ENCODE measurements at places on chromosomes 7 and 10.

- DNase-seq = no peak
Measured at GRCh38 chr10:90591629-90592028, 266.2 kb downstream of the HTR7 start.

GRCh38 chr7:50562136-50562535 is 3.1 kb downstream of the DDC start:
- no peak for DNase-seq

GRCh38 chr10:34801097-34801733 is 13.9 kb downstream of the PARD3 start:
- DNase-seq = no peak

- DNase-seq = no peak
Measured at GRCh38 chr7:83751217-83751616, 102.3 kb upstream of the SEMA3E start.

DNA sequence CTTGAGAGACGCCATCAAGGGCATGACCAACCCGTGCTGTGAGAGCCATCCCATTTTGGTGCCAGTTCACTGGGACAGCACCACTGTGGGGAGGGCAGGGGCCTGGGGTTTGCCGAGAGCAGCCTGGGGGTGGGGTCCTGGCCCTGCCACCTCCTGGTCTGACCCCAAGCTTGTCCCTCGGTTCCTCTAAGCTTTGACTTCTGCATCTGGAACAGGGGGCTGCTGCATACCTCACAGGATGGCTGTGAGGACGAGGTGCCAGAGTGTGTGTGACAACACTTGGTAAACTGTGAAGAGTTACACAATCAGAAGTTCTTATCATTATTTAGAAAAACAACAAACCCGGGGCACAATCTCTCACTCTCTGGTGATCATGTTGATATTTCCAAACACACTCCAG is 89.9 kb downstream of the CRTAC1 start:
- no peak for DNase-seq

DNA sequence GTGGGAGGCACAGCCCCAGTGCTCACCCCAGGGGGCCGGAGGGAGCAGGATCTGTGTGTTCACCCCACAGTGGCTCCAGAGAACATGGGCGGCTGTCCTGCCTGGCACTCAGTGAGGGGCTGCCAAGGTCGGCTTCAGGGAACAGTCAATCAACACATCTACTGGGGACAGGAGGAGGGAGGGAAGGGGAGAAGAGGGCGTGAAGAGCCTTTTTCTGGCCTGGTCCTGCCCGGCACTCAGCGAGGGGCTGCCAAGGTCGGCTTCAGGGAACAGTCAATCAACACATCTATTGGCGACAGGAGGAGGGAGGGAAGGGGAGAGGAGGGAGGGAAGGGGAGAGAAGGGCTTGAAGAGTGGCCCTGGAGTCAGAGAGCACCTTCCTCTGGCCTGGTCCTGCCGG is 184.9 kb downstream of the ADARB2 start:
- DNase-seq = no peak

GRCh38 chr7:112866424-112866823 is 76.2 kb upstream of the TMEM168 start:
- no peak for DNase-seq

DNA sequence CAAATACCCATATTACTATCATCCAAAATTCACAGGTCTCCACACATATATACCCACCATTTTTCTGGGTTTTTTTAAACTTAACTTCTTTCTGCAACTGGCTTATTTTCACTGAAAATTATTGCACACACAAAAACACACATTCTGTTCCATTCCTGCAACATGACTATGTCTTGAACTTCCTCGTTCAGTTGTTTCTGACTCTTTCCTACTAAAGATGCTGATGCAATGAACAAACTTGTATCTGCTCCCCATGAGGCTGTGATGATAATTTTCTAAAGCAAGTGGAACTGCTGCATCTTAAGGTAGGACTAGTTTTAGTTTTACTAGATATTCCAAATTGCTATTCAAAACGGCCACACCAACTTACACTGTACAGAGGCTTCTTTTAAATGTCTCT is 77.7 kb downstream of the OSBPL3 start:
- DNase-seq = no peak

DNA sequence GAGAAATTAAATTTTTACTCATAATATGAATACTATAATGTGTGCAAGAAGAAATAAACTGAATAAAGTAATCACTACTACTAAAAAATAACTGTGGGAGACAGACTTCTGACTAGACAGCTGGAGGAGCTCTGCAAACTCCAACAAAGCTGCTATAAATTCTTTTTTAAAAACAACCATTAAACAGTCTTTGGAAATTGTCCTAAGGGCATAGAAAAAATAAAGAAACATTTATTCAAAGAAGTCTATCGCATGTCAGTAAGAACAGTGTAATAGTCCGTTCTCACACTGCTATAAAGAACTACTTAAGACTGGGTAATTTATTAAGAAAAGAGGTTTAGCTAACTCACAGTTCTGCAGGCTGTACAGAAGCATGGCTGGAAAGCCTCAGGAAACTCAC is 56.0 kb downstream of the ZPBP start:
- no peak for DNase-seq

GRCh38 chr7:98500764-98501163 is 99.9 kb upstream of the BAIAP2L1 start:
- DNase-seq = no peak

DNA sequence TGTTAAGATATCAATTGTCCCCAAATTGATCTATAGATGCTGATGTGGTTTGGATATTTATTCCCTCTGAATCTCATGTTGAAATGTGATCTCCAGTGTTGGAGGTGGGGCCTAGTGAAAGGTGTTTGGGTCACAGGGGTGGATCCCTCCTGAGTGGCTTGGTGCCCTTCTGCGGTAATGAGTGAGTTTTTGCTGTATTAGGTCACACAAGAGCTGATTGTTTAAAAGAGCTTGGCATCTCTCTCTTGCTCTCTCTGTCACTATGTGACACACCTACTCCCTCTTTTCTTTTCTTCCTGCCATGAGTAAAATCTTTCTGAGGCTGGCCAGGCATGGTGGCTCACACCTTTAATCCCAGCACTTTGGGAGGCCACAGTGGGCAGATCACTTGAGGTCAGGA is 98.2 kb upstream of the KAT6B start:
- no peak for DNase-seq

DNA sequence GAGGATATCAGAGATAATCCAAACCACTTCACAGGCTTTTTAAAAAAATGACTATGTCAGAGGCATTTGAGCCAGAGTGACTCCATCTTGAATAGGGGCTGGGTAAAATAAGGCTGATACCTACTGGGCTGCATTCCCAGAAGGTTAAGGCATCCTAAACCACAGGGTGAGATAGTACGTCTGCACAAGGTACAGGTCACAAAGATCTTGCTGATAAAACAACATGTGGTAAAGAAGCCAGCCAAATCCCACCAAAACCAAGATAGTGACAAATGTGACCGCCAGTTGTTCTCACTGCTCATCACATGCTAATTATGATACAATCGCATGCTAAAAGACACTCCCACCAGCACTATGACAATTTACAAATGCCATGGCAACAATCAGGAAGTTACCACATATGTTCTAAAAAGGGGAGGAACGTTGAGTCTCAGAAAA is 177.5 kb downstream of the RAPGEF5 start:
- DNase-seq = no peak

- peak; percentile 20 for DNase-seq
Measured at GRCh38 chr10:46226900-46227558, 59.8 kb upstream of the ANTXRL start.

DNA sequence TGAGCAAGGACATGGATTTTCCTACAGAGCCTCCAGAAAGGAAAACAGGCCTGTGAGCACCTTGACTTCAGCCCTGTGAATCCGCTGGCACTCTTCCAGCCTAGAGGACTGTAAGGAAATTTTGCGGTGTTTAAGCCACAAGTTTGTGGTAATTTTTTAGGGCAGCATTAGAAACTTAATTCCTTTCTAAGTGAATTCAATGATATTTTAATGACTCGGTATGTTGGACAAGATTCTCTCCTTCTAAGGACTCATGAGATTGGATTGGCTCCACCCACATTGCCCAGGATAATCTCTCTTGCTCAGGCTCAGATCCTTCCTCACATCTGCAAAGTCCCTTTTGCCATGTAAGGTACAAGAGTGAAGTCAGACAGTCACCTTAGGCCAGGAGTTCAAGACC is 4.5 kb downstream of the LYZL2 start:
- DNase-seq = no peak

DNA sequence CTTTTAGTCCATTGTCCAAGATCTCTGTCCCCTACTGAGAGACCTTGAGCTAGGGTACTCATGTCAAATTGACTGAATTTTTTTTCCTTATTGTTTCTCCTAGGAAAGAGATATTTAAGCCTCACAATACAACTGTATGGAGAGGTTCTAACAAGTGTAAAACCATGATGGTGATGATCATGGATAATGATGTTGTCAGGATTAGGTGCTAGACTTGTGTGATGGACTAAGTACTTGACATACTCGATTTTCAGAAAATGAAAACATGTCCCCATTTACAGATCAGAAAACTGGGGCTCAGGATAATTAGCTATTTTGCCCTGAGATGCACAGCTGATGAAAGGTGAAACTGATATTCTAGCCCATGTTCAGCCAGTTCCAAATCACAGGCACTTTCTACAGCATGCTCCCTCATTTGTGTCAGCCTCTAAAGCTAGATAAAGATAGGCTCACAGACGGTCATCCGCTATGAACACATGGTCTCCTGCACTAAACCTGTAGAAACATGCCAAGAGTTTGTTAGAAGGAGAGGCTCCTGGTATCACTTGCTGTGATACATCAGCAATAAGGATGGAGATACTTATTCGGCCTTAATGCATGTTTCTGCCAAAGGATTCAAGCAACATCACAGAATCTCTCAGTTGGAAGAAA is 67.6 kb downstream of the CREB3L2 start:
- no peak for DNase-seq

DNA sequence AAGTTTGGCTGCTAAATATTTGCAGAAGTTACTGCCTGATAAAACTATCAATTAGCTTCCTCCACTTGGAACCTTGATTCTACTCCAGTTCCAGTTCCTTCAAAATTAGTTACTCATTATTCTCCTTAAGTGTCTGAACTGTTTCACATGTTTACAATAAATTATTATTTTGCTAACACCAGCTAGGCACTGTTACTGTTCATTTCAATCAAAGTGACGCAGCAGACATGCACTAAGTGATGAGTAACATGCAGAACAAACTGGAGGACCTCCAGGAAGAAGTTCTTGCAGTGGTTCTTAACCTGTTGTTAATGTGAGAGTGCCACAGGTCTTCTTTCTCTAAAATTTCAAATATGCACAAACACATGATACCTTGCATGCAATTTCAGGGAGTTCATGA is 491.8 kb upstream of the SEMA3A start:
- no peak for DNase-seq

GRCh38 chr7:133934262-133934976 is 192.7 kb upstream of the LRGUK start:
- no peak for DNase-seq
